HFF-Myc (cell line): ENCODE measurements at places on chromosomes 1 and 21.

- DNase-seq = no peak
These were observed 9.5 kb downstream of the DPT start for GRCh38 chr1:168719306-168720111.

GRCh38 chr1:19163261-19163660 is 46.8 kb downstream of the UBR4 start:
- peak; percentile 70 for DNase-seq

DNA sequence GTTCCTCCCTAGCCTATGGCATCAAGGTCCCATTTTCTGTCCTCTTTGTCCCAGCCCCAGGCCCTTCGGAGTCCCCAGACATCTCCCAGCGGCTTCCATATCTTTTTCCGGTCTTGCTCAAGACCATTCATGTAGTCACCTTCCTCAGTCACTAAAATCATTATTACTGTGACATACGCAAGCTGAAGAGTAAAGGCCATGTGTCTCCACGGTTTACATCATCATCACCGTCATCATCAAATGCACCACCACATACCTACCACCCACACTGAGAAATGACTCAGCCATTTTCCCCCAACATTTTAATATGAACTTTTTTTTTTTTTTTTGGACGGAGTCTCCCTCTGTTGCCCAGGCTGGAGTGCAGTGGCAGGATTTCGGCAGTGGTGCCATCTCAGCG is 43.4 kb downstream of the FHAD1 start:
- peak; percentile 35 for DNase-seq

DNA sequence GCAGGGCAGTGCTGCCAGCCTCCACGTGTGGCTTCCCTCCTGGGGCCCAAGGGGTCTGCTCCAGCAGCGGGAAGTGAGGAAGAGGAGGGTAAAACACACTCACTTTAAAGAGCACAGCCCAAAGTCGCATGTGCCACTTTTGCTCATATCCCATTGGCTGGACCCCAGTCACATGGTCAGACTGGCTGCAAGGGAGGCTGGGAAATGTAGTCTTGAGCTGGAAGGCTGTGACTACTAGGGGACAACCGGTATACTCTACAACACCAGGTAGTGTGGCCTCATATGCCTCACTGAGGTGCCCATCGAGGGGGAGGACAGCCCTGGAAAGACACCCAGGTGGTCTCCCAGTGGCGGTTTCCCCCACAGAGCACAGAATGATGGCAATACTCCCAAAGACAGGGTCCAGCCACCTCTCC is 45.2 kb downstream of the CAMK2N1 start:
- DNase-seq = no peak

GRCh38 chr1:240145120-240145519 is 53.4 kb downstream of the FMN2 start:
- no peak for DNase-seq

GRCh38 chr1:55503663-55504305 is 288.6 kb upstream of the USP24 start:
- DNase-seq = no peak

- DNase-seq = no peak
These were observed 43.2 kb downstream of the NEK2 start for GRCh38 chr1:211632117-211632807.

GRCh38 chr1:67213164-67213563 is 46.9 kb downstream of the IL23R start:
- no peak for DNase-seq
